ENCODE measurements at places on chromosomes 5 and 9.

- no peak for DNase-seq
Observed at GRCh38 chr5:178496642-178497041, 93.6 kb downstream of the COL23A1 start.

DNA sequence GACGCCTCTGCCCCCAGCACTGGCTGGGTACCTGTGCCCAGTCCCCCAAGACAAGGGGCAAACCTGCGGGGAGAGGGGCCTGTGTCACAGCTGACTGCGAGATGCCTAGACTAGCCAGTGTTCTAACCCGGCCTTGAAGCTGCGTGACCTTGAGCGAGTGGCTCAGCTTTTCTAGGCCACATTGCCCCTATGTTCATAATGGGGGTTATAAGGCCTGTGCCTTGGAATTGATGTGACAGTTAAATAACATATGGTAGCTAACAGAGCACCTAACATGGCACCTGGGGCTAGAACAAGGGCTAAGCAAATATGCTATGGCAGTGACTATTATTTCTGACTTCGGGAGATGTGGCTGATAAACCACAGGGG is 22.8 kb upstream of the COL27A1 start:
- DNase-seq = no peak

DNA sequence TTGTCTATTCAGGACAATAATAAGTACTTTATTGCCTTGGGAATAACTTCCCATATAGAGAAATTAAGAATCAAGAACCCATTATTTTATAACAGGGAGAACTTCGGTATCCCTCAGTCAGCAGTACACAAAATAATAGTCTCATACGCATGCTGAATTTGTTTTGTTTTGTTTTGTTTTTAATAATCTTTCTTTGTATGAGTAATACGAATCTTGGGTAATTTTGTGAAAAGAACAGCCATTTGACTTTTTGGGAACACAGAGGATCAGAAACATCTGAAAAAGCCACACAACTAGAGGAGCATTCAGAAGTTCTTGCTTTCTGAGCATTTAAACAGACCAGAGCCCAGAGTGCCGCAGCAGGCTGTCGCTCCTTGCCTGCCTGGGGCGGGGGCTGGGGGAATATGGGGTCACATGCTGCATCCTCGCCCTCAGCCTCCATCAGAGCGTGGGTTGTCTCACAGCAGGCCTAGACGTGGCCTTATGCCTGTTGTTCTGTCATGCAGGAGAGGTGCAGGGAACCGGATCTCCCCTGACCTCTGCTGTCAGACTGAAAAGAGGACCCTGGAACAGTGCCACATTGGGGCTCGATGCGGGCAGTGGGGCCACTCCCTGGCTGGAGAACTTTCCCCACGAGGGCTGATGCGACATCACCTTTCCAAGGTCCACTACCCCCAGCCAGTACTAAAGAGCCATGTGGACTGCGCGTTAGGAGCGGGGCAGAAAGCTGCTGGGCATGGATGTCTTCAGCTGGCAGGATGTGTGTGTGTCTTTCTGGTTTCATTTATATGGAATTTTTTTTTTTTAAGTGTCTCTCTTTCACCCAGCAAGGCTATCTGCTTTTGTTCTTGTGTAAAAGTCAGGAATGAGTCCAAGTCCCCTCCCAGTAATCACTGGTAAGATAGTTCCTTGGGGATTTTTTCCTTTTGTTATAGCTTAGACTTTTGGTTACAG is 133.4 kb upstream of the OTULINL start:
- DNase-seq = no peak

GRCh38 chr5:144076521-144077083 is 93.9 kb downstream of the YIPF5 start:
- no peak for DNase-seq
